CD4-positive, alpha-beta T cell treated with Interleukin-6 at 100 ng/mL for 8 hours (primary cell): ENCODE measurements at places on chromosomes 16 and 17.

DNA sequence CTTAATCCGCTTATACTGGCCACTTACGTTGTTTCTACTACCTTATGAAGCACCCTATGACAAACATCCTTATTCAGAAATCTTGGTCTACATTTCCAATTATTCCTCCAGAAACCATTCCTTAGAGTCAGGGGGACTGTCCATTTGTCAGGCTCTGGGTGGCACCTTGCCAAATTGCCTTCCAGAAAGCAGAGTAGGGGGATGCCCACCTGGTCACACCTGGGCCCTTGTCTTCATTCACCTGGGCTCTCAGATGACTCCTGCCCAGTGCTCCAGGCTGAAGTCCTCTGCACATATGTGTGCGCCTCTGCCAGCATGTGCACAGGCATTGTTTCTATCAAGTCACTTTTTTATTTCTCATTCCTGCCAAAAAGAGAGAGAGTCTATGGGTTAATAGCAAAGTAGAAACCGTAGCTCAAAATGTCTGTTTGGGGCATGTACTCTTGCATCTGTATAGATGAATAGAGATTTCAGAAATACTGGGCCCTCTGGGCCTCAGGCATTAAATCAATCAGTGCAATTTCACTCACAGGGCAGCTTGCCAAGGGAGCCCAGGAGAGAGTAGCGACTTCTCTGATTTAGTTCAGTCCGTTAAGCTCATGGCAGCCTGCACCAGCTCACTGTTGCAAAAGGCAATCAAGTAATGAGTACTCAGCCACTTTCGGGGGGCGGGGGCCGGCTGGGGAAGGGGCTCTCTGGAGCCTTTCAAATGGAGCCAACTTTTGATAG lies 104.7 kb downstream of the SOCS1 start:
- no peak for DNase-seq

DNA sequence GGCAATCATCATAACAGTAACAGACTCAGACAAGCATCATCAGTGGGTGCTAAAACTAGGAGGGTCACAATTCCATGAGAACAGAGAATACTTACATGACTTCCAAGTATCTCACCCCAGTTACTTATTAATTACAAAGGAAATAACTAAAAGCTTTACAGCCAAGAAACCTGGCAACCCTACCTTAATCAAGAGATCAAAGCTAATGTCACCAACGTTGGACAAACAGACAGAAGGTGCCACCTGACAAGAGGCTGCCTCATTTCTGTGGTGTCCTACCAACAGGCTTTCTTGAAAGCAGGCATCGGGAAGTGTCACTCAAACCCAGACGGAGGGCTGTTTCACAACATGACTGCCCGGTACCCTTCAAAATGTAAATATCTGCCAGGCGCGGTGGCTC lies 84.6 kb downstream of the RMI2 start:
- DNase-seq = no peak

DNA sequence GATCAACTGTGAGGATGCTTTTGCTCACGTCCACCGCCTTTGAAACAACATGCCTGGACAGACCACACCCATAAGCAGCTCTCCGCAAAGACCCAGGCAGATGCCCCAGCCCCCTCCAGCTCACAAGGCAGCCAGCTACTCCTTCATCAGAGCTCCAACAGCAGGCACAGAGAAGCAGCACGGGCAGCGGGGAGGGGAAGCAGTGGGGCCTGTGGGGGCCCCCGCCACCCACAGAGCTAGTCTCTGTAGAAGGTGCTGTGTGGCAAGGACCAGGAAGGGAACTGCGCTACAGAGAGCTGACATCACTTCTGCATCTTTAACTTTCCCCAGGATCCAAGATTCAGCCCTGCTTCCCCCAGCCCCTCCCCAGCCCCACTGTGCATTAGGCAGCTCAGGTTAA lies 10.0 kb upstream of the SCNN1G start:
- no peak for DNase-seq

DNA sequence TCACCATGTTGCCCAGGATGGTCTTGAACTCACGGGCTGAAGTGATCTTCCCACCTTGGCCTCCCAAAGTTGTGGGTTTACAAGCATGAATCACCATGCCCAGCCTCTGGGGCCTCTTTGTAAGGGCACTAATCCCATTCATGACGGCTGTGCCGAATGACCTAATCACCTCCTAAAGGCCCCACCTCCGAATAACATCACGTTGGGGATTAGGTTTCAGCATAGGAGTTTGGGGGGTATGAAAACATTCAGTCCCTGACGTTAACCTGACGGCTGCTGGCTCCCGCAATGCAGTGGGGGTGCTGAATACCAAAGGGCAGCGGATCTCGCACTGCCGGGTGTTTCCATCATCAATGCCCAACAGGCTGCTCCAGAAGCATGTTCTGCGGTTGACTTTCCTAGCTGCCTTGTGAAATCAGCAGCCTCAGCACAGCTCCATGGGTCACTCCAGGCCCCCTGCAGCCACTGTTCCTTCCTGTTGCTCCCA lies 120.8 kb upstream of the SEC14L1 start:
- DNase-seq = no peak
